ENCODE measurements at places on chromosomes 4 and X. TPM values are rescaled to one million over a fixed set of nuclear protein-coding genes. Genes with fewer than 3 reads are reported as not detected.

Gene FMR1NB
- not detected for total RNA-seq

Gene ARMCX4
- 9.6 TPM for total RNA-seq

Gene NLRP2B
- not detected for total RNA-seq

Gene TLR6
- 3.1 TPM for total RNA-seq

Gene FRMPD3
- total RNA-seq = 2.8 TPM

Gene DDIT4L
- 0.14 TPM for total RNA-seq

Gene POU3F4
- total RNA-seq = 0.31 TPM

Gene GPR143
- 1.8 TPM for total RNA-seq

Gene TMPRSS11F
- not detected for total RNA-seq

Gene UGT2B11
- total RNA-seq = not detected

Gene FHIP1A
- total RNA-seq = 4.1 TPM

Gene DKK2
- 2.1 TPM for total RNA-seq

Gene CCDC110
- 1.2 TPM for total RNA-seq

DNA sequence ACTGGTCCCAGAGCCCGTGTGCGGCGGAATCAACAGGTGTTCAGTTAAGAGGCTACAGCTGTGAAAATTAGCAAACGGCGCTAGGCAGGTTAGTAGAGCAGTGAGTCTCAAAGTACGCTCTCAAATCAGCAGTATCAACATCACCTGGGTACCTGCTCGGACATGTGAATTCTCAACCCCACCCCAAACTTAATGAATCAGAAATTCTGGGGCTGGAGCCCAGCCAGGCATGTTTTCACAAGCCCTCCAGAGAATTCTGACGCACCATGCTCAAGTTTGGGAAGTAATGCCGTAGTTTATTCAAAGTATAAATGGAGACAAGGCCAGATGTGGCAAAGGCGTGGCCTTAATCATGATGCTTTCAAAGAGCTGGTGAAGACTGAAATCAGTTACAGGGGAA lies 58.2 kb upstream of the PTCHD1 start:
- DNase-seq = no peak
- no peaks in the 10 kb centered on the region for H3K27me3 ChIP-seq
- no peaks in the 10 kb centered on the region for H3K36me3 ChIP-seq
- H3K27ac ChIP-seq = no peak overlapping the region
- no peaks in the 10 kb centered on the region for H3K4me1 ChIP-seq

DNA sequence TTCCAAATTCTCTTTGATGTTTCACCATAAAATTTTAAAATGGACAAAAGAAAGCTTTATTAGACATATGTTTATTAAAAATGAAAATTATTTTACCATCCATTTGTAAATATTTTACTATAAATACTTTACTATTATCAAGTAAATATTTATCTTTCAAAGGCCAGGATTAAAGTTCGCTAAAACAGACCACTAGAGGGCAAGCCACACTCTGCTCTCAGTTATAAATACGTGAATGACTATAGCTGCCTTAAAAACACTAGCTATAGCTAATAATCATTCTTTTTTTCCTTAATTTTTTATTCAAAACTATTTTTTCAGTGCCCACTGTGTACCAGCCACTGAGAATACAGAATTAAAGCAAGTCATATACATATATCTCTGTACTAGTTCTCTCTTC lies 38.6 kb downstream of the UNC5C start:
- peaks cover 18% of the 10 kb centered on the region for H3K4me1 ChIP-seq
- peak; percentile 16 for DNase-seq
- no peak overlapping the region for H3K4me3 ChIP-seq

- H3K27ac ChIP-seq = peak overlapping the region; percentile 89
- no peaks in the 10 kb centered on the region for H3K27me3 ChIP-seq
- H3K36me3 ChIP-seq = no peaks in the 10 kb centered on the region
- H3K4me1 ChIP-seq = peaks cover 29% of the 10 kb centered on the region
- no peak overlapping the region for H3K4me3 ChIP-seq
Observed at GRCh38 chr4:1192493-1193205, 20.3 kb upstream of the SPON2 start.

- no peak for DNase-seq
- H3K27ac ChIP-seq = no peak overlapping the region
- H3K36me3 ChIP-seq = no peaks in the 10 kb centered on the region
- H3K4me1 ChIP-seq = no peaks in the 10 kb centered on the region
- no peak overlapping the region for H3K4me3 ChIP-seq
Observed at GRCh38 chrX:1144293-1144692, 68.2 kb downstream of the CRLF2 start.

GRCh38 chr4:140234697-140235060 lies 80.7 kb upstream of the MAML3 start:
- no peak overlapping the region for H3K4me3 ChIP-seq
- H3K4me1 ChIP-seq = peaks cover 37% of the 10 kb centered on the region
- no peak for DNase-seq
- H3K27me3 ChIP-seq = no peaks in the 10 kb centered on the region

DNA sequence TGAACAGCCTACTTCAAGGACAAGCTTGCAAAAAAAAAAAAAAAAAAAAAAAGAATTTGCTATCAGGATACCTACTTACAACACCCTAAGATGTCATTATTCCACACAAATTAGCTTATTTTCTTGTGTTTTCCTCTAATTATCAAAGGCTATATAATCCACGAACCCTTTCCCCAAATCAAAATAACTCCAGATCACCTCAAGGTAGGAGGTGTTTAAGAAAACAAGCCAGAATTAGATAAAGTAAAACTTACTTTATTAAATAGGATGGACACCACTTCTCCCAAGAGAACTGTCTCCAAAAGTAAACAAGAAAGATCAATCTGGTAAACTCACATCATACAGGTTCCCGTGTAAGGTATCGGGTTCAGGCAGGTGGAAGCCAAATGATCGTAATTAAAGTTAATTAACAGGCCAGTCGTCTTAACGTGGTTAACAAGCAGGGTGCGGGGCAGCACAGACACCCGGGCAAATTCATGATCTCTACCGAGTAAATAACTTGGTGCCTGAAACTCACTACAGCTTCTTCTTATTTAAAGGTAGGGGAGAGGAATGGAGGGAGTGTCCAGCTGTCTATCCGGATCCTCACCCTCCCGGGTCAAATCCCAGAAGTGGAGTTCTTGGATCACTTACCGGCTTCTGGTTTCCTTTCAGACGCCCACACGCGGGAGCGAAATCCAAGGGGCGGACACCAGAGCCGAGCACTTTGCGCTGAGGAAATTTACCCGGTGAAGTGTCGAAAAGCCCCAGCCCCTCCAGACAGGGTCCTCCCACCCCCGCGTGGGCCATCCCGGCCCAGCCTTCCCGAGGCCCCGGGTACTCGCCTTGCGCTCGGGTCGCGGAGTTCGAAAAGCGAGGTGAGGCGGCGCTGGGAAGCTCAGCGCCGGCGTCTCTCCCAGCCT lies 708 bp downstream of the ARAP2 start:
- H3K27ac ChIP-seq = peak overlapping the region; percentile 27
- no peaks in the 10 kb centered on the region for H3K36me3 ChIP-seq
- peak; percentile 53 for DNase-seq
- H3K4me3 ChIP-seq = peak overlapping the region; percentile 70
- peaks cover 10% of the 10 kb centered on the region for H3K4me1 ChIP-seq

- H3K36me3 ChIP-seq = no peaks in the 10 kb centered on the region
- H3K4me3 ChIP-seq = no peak overlapping the region
- no peak overlapping the region for H3K27ac ChIP-seq
- H3K4me1 ChIP-seq = no peaks in the 10 kb centered on the region
- DNase-seq = no peak
Observed at GRCh38 chr4:45033676-45034419, 307.5 kb upstream of the GNPDA2 start.

GRCh38 chr4:165388756-165389155 lies 9.9 kb downstream of the CPE start:
- no peak overlapping the region for H3K27ac ChIP-seq
- H3K36me3 ChIP-seq = no peaks in the 10 kb centered on the region
- no peaks in the 10 kb centered on the region for H3K27me3 ChIP-seq
- no peak for DNase-seq

GRCh38 chr4:168167714-168168284 lies 75.5 kb downstream of the ANXA10 start:
- DNase-seq = peak; percentile 54
- H3K27me3 ChIP-seq = no peaks in the 10 kb centered on the region
- no peak overlapping the region for H3K27ac ChIP-seq

- no peak overlapping the region for H3K27ac ChIP-seq
- H3K27me3 ChIP-seq = peaks cover 15% of the 10 kb centered on the region
- H3K4me1 ChIP-seq = peaks cover 32% of the 10 kb centered on the region
- peak; percentile 89 for DNase-seq
- H3K4me3 ChIP-seq = no peak overlapping the region
Observed at GRCh38 chr4:173001571-173001970, 167.0 kb upstream of the GALNT7 start.

DNA sequence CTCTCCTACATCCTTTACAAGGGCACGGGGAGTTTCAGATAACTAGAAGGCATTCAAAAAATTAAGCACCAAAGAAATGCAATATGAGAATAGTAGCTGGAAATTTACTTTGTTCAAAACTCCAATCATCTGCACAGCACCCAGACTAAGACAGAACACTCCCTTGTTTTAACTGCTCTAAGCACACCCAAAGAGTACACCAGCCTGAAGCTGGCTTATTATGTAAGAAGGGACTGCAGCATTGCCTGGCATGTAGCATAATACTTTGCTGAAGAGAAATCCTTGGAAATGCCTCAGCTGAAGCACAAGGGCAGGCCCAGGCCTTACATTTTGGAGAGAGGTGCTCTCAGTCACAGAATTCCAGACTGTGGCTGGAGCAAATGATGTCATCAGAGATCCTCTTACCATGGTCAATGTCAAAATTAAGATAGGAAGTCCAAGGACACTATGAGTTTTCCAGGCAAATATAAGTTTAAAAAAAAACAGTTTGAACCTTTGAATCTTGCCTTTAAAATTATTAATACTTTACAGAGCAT lies 14.8 kb downstream of the ARHGEF6 start:
- H3K27me3 ChIP-seq = no peaks in the 10 kb centered on the region
- H3K4me3 ChIP-seq = no peak overlapping the region
- H3K36me3 ChIP-seq = no peaks in the 10 kb centered on the region
- no peak overlapping the region for H3K27ac ChIP-seq
- DNase-seq = no peak

DNA sequence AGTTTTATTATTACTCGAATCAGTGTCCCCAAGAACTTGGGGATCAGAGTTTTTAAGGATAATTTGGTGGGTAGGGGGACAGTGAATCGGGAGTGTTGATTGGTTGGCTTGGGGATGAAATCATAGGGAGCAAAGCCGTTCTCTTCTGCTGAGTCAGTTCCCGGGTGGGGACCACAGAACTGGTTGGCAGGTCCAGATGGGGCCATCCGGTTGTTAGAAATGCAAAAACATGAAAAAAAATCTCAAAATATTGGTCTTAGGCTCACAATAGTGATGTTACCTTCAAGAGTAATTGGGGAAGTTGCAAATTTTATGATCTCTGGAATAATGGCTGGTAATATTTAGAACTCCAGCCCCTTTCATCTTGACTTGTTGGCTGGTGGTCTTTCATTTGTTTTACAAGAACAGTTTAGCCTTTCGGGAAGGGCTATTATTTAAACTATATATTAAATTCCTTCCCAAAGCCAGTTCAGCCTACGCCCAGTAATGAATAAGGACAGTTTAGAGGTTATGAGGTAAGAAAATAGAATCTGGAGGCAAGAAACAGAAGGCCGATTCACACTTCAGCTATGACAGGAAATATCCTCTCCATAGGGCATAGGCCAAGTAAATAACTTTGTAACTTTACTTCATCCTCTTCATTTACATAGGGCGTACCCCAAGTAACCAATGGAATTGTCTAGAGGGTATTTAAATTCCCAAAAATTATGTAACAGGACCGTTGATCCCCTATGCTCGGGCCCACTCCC lies 164.1 kb upstream of the STS start:
- no peaks in the 10 kb centered on the region for H3K36me3 ChIP-seq
- no peak for DNase-seq
- no peaks in the 10 kb centered on the region for H3K4me1 ChIP-seq
- H3K27me3 ChIP-seq = no peaks in the 10 kb centered on the region

DNA sequence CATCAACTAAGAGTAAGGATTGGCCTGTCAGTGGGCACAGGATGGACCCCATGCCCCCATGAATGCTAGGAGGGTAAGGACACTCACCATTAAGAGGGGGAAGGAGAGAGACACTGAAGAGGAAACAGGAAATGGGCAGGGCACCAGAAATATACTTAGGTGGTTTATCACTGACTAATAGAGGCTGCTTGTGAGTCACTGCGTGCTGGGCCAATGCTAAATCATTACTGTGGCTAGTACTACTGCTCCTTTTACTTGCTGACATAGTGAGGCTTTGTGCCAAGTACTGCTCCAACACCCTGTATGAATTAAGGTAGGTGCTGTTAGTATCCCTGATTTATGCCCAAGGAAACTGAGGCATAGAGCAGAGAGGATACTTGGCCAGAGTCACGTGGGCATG lies 130.4 kb upstream of the FRMPD4 start:
- peak overlapping the region; percentile 63 for H3K27ac ChIP-seq
- DNase-seq = peak; percentile 89
- no peaks in the 10 kb centered on the region for H3K27me3 ChIP-seq
- H3K4me3 ChIP-seq = no peak overlapping the region

DNA sequence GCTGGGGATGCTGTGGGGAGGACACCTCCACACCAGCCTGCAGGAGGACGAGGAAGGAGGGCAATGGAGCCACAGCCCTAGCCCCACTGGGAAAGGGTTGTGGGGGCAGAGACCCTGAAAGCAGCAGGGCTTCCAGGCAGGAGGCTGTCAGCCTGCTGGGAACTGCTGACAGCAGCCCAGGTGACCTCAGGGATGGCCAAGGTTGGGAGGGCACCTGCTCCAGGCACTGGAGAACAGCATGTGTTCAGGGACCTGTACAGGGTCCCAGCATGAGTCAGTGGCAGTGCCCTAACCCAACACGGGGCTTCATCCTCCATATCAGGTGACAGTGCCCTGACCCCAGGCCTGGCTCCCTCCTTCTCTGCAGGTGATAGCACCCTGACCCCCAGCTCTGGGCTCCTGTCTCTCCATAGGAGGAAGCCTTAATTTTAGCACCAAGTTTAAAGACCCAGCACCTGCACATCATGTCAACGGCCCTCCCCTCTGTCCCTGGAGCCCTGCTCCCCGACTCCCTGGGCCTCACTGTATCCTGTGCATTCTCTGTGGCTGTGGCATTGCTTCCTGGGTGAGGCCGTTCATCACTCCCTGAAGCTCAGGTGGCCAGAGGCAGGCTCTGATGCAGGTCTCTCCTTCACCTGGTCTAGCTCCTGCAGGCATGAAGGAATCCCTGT lies 66.3 kb downstream of the CRMP1 start:
- H3K4me3 ChIP-seq = no peak overlapping the region
- peaks cover 31% of the 10 kb centered on the region for H3K36me3 ChIP-seq
- no peaks in the 10 kb centered on the region for H3K4me1 ChIP-seq
- no peak for DNase-seq

GRCh38 chr4:56085275-56085674 lies 136.5 kb downstream of the CEP135 start:
- no peak overlapping the region for H3K4me3 ChIP-seq
- H3K27me3 ChIP-seq = no peaks in the 10 kb centered on the region
- no peak for DNase-seq
- no peak overlapping the region for H3K27ac ChIP-seq
- H3K4me1 ChIP-seq = no peaks in the 10 kb centered on the region
- H3K36me3 ChIP-seq = no peaks in the 10 kb centered on the region

GRCh38 chrX:150873616-150874015 lies 24.9 kb downstream of the CD99L2 start:
- H3K4me3 ChIP-seq = no peak overlapping the region
- H3K36me3 ChIP-seq = no peaks in the 10 kb centered on the region
- peaks cover 7% of the 10 kb centered on the region for H3K4me1 ChIP-seq
- no peak overlapping the region for H3K27ac ChIP-seq

GRCh38 chr4:157582141-157582540 lies 361.6 kb downstream of the GRIA2 start:
- H3K27ac ChIP-seq = no peak overlapping the region
- H3K4me1 ChIP-seq = no peaks in the 10 kb centered on the region
- no peak for DNase-seq
- H3K36me3 ChIP-seq = no peaks in the 10 kb centered on the region
- no peaks in the 10 kb centered on the region for H3K27me3 ChIP-seq

- DNase-seq = no peak
- H3K4me1 ChIP-seq = no peaks in the 10 kb centered on the region
- no peaks in the 10 kb centered on the region for H3K36me3 ChIP-seq
- no peak overlapping the region for H3K27ac ChIP-seq
- H3K4me3 ChIP-seq = no peak overlapping the region
Observed at GRCh38 chr4:110678517-110679227, 55.8 kb upstream of the PITX2 start.

All from astrocyte (in vitro differentiated cells and primary cell).